ENCODE measurements at places on chromosomes 7 and 10.

DNA sequence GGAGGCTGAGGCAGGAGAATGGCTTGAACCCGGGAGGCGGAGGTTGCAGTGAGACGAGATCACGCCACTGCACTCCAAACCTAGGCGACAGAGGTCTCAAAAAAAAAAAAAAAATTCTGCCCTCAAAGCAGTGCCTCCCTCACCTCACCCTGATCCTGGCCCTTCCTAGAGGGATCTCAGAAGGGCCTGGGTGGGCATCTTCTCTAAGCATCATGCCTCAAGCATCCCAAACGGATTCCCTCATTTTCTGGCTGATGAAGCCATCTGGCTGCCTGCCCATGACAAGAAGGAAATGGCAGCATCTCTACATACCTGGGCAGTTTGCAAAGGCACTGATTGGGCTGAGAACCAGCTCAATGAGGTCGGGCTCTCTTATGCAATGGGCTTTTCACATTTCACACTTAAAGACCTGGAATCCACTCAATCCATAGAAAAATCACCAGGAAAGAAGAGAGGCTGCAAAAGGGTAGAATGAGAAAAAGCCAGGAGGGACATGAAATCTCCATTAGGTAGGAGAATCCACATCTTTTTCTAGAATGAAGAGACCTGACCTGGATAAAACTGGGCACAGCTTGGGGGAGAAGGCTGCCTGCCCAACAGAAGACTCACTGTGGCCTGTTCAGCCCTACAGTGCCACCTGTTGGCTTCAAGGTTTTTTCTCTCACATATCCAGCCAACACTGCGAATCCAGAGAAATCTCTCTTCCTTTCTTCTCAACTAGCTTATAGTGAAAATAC, 48.1 kb downstream of the PDLIM1 start:
- no peak for DNase-seq

DNA sequence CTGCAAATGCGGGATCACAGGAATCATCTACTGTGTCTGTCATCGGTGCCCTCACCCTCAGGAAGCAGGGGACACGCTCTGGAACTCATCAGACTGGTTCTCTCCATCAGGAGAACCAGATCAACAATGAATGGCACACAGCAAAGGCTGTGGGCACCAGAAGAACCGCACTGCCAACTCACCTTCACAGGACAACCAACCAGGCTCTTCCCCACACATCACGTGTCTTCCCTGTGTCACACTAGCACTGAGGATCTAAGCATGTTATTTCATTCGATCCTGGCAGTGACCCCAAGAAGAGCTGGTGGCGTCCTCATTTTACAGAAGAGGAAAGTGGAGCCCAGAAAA, 106.1 kb downstream of the TNS3 start:
- no peak for DNase-seq

- no peak for DNase-seq
Observed at GRCh38 chr10:77357185-77357584, 280.4 kb downstream of the KCNMA1 start.

- DNase-seq, result peak; percentile 15
Observed at GRCh38 chr7:100867776-100868485, 744 bp downstream of the TRIP6 start.

DNA sequence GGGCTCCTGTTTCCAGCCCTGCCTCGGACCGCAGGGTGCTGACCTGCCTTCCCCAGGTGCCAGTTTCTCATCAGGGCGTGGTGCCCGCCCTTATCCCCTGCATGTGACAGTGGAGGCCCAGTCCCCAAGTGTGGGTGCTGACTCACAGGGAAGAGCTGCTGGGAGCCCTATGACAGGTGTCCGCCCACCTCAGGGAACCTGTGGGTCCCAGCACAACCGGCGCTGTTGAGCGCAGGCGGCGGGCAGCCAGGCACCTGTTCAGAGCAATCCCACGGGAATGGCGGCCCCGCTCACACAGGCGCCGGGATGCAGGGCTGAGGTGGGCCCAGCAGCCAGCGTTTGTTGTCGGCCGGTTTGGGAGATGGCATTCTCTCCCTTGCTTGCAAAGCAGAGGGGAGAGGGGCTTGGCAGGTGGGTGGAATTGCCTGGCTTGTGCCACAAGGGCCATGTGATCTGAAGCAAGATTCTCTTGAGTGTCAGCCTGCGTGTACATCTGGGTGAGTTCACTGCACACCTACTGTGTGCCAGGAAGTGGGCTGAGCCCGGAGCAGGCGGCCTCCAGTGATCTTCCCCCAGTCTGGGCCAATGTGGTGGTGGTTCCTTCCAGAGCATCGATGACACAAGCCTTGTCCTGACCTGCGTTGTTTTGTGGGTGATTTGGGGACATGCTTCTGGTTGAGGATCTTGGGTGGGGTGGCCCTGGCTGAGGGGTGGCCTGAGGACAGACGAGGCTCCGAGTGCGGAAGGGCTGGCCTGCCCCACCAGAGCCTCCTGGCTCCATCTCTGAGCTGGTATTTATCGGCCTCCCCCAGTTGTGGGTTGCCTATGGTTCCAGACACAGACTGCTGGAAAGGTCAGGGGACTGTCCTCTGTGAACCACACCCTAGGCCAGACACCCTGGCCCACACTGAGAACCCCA, 2.4 kb downstream of the PWWP2B start:
- DNase-seq, result no peak

GRCh38 chr10:96093948-96094347, 36.1 kb upstream of the ZNF518A start:
- no peak for DNase-seq

DNA sequence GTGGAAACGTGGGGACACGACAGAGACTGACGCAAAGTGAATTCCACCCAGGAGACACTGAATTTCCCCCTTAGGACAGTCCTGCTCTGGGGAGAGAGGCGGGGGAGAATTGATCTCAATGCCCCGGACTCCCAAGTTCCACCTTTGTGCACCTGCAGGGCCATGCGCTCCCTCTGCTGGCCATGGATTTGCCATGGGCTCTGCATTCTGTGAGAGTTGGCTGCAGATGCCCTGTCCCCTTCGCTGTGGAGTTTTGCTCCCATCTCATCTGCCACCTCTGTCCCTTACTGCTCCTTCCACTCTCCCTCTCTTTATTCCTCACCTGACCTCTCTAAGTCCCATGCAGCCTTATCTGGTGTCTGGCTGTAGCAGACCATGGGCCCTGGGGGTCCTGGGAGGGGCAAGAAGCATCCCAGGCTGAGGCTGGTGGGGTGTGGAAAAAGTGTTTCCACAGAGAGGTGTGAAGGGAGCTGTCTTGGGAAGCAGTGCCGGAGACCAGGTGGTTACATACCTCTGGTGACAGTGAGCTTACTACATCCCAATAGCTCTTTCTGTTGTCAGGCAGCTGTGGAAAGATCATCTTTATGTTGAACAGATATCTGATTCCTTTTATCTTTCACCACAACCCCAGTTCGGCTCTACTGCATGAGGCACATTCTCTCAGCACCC, 14.3 kb downstream of the GHRHR start:
- DNase-seq, result no peak

GRCh38 chr10:89389254-89389653, 3.2 kb upstream of the IFIT1 start:
- DNase-seq, result no peak

- DNase-seq, result peak; percentile 21
Observed at GRCh38 chr7:44325811-44326241, 432 bp upstream of the CAMK2B start.

DNA sequence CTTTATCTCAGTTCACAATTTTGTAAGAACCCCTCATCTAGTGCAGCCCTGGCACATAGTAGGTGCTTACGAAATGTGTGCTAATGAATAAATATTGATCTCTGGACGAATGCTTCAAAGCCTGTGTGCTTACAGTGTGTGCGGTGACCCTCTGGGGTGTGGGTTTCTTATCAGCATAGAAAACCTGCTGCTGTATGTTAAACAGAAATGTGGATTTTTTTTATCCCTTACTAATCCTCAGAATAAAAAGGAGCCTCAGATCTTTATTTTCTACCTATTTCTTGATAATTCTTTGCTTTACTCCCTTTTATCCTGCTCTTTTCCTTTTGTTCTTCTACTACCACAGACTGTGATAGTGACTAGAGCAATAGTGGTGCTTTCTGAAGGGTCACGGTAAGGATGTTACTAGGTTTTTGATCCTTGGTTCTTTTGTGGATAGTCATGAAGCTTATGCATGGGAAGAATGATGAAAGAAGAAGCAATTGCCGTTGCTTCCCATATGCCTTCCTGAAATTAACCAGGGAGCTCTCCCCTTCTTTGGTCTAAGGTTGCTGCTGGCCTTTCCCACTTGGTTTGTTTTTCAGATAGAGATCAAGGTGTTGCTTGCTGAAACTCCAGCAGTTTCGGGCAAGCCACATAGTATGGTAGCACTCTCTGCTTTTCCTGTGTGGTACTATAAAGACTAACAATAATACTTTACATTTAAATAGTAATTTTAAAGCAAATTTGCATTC, 44.7 kb downstream of the SPAG6 start:
- DNase-seq, result no peak

DNA sequence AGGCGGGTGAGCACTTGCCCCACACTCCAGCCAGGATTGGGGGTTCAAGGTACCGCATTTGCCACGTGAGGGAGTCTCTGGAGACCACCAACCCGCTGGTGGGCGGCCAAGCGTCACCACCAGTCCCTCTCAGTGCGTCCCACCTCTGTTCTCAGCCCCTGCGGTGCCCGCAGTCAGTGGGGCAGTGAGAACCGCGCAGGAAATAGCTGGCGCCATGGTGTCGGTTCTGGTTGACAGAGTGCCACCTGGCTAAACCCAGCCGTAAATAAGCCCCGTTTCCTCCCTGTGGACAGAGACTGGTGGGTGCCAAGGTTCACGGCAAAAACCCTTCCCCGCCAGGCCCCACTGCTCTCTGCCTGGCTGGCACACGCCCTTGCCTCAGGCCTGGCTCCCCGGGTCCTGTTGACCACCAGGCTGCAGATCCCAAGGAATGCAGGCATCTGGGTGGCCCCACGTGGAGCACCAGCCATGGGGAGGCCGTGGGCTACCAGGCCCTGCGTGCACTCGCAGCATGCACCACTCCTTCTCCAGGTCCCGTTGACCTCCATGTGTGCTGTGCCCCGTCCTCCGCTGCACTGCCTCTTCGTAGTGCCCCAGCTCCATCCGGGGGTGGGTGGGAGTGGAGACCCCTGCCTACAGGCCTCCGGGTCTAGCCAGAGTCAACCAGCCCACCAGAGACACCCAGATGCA, 140.0 kb downstream of the LHPP start:
- DNase-seq, result no peak

DNA sequence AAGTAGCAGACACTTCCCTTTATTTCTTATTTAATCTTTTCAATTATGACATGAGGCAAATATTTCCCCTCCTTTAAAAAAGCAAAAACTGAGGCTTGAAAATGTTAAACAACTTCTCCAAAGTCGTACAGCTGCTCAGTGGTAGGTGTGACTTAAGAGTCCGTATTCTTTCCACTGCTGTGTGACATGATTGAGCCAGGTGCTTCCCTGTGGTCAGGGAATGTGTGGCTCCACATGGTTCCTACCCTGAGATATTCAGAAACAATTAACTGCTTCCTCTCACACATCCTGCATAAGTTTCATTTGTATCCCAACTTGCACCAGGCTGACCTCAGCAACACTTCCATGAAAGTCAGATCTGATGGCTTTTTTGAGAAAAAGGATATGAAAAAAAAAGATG, 13.6 kb downstream of the OPALIN start:
- no peak for DNase-seq

GRCh38 chr7:158904599-158904998, 48.2 kb downstream of the DYNC2I1 start:
- no peak for DNase-seq

DNA sequence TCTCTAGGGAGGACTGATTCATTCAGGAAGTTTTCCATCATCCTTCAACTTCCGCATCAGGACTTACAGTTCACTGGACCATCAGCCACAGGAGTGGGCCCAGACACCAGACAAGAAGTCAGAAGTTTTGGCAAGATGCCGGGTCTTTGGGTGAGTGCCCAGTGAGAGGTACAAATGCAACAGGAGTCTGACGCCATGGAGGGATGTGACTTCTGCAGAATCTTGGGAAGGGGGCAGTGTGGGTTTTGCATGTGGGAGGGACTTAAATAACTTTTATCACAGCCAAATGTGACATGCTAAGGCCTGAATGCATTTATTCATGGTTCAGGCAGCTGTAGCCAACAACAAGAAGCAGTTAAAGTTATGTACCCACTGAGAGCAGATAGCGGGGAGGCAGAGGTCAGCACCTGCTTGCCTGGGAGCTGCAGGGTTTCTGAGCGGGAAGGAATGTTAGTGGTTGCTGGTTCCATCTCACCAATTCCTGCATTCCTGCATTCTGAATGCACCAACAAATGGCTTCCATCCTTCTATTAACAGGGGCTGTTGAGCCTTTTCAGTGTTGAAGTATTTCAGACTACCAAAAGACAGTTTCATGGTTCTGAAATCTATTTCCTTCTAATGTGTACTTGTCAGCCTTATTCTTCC, 375.2 kb downstream of the PAXIP1 start:
- no peak for DNase-seq

- no peak for DNase-seq
Observed at GRCh38 chr10:25766213-25766612, 167.8 kb upstream of the MYO3A start.

DNA sequence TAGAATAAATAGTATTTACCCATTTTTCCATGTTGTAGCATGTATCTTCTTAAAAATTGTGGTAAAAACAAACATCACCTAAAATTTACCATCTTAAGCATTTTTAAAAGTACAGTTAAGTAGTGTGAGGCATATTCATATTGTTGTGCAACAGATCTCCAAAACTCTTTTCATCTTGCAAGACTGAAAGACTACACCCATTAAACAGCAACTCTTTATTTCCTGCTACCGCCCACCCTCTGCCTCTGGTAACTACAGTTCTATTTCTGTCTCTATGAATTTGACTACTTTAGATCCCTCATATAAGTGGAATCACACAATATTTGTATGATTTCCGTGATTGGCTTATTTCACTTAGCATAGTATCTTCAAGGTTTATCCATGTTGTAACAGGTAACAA, 40.0 kb upstream of the AGBL3 start:
- DNase-seq, result no peak

GRCh38 chr7:46637793-46638735, 717.0 kb upstream of the IGFBP3 start:
- no peak for DNase-seq

- DNase-seq, result no peak
Observed at GRCh38 chr7:29447828-29448227, 115.8 kb upstream of the PRR15 start.

- no peak for DNase-seq
Observed at GRCh38 chr7:102914585-102914984, 1.8 kb downstream of the LRRC17 start.

DNA sequence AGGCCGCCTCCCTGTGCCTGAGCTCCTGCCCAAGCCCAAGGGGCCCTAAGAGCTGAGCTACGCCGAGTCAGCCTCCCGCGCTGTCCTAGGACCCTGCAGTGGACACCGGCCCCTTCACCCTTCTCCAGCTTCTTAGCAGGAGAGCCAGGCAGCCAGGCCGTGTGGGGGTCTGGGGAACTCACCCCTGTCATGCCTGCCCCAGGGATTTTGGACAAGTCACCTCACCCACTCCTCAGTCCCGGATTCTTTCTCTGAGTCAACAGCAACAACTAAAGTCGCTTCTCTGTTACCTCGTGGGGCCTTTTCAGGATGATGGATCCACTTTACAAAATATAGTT, 79.3 kb downstream of the MKI67 start:
- DNase-seq, result no peak

DNA sequence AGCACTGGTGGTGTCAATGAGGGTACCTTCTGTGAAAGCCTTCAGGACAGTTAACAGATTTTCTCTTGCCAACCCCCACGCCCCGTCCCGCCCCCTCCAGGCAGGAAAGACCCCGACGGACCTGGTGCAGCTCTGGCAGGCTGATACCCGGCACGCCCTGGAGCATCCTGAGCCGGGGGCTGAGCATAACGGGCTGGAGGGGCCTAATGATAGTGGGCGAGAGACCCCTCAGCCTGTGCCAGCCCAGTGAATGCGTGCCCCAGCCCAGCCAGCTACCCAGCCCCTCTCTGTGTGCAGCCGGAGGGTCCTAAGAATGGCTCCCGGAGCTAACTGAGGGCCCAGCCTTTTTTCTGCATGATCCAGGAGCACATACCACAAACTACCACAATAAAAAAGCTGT, 713 bp upstream of the HOGA1 start:
- no peak for DNase-seq
